ENCODE measurements at places on chromosomes 11 and 22.
A peak's percentile ranks its signal among the peaks of the same experiment; 100 is the strongest.

DNA sequence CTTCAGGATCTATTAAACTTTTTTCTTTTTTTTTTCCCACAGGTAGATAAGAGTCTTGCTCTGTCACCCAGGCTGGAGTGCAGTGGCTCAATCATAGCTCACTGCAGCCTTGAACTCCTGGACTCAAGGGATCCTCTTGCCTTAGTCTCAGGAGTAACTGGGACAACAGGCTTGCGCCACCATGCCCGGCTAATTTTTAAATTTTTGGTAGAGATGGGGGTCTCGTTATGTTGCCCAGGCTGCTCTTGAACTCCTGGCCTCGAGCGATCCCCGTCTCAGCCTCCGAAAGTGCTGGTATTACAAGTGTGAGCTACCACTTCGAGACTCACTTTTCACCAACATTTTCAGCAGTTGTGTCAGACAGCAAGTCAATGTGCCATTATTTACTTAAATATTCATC, 962 bp downstream of the SIRT3 start:
- ATAC-seq: no peak

GRCh38 chr11:41532413-41532812, 73.0 kb upstream of the LRRC4C start:
- no peak for ATAC-seq

DNA sequence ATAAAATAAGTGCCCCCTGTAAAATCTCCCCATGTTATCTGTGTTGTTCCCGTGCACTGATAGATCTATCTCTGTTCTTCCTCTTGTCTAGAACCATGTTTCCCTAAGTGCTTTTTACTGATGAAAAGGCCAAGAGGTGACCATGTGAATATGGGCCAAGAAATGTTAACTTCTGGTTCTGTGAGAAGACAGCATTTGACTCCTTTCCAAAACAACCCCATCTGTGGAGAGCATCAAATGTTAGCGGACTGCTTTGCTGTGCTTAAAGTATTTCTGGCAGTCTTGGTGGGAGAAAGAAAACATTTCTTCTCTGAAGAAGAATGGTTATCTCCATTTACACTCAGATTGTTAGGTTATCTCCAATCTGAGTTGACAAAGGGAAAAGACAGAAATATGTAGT, 58.6 kb upstream of the GUCY1A2 start:
- ATAC-seq: no peak

DNA sequence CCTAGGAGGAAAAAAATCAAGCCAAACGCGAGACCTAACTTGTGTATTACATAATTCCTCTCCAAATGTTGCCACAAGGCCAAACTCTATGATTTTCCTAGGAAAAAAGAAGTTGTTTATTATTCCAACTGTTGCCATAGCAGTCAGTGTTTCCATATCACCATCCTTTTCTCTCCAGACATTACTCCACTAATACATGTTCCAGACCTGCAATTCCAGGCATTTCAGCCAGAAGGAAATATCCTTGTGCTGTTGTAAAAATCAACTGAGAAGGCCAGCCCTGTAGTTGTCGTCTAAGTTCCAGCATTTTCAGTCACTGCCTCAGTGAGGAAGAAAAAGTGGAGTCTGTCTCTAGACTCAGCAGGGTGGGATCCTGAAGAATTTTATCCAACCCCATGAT, 33.1 kb upstream of the PAMR1 start:
- no peak for ATAC-seq

GRCh38 chr11:108697872-108698473, 33.1 kb downstream of the DDX10 start:
- peak; percentile 98 for ATAC-seq

DNA sequence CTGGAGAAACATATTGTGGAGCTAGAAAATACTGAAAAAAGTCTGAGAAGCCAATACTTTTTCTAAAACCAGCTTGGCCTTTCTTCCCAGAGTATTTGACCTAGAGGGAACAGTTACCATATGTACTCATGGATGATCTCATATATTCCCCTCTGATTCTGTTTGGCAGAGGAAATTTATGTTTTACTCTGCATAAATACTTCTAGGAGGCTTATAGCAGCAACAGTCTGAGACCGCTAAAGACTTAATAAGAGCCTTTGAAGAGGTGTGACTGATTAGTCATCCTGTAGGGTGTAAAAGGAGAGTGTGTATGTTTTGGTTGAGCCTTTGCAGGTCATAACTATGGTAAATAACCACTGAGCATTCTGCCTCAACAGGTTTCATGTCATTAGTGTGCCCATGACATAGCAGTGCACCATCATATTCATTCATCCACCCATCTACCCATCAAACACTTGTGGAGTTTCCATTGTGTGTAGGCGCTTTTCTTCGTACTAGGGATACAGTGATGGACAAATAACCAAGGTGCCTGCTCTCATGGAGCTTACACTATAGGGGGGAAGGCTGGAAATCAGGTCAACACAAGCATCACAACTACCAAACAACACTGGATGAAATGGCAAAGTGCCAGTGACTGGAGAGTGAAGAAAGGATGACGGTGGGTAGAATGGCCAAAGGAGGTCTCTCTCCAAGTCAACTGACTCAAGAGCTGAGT, 44.5 kb downstream of the TRAF6 start:
- no peak for ATAC-seq

DNA sequence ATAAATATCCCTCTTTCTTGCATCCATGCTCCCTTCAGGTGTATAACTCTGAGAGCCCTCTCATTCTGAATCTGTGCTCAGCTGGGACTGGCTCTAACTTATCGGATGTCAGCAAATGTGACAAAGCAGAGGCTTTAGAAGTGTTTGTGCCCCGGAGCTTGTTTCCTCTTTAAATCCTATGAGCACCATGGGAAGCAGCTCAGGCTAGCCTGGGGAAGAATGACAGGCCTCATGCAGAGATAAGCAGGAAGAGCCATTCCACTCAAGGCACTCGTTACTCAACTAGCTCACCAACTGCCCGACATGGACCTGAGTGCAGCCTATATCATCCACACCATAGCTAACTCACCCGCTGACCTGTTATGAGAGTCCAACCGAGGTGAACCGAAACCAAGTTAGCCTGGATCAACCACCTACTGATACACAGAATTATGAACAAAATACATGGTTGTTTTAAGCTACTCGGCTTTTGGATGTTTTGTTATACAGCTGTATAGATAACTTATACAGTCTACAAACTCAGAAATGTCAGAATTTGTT, 990.7 kb downstream of the NTM start:
- ATAC-seq: no peak

- no peak for ATAC-seq
These were observed 115.4 kb downstream of the METTL15 start for GRCh38 chr11:28223577-28223976.

- no peak for ATAC-seq
These were observed 124.6 kb upstream of the BLID start for GRCh38 chr11:122240638-122241037.

- no peak for ATAC-seq
These were observed 8.3 kb downstream of the TBC1D22A start for GRCh38 chr22:46770726-46771125.

DNA sequence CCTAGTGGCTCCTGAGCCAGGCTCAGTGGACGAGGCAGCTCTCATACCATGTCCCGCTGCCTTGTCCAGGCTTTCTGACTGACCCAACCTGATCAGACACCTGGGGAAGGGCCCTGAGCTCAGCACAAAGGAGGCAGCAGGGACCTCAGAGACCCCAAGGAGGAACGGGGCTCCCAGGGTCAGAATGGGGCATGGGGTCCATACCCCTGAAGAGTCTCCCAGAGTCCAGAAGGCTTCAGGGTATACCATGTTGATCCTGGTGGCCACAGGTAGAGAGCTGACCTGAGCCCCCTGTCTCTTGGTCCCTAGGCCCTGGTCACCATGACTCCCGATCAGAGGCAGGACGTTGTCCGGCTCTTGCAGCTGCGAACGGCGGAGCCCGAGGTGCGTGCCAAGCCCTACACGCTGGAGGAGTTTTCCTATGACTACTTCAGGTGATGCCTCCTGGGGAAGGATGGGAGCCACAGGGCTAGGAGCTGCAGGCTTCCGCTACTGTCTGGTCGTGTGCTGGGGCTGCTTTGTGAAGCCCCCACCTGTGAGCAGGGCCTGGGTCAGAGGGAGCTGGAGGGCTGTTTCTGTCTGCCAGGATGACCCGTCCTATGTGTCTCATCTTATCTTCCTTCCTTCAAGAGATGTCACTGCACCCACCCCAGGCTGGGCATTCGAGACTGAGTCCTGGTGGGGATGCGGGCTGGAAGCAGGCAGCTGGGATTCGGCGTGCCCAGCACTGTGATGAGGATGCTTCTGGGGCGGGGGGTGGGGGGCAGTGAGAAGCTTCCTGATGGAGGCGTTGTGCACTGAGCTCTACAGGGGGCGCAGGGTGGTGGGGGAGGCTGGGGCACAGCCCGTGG, 74.2 kb downstream of the MYO7A start:
- ATAC-seq: no peak

- peak; percentile 76 for ATAC-seq
These were observed 64.1 kb downstream of the PPP6R3 start for GRCh38 chr11:68524681-68525080.

- peak; percentile 92 for ATAC-seq
These were observed 83.0 kb downstream of the ABTB2 start for GRCh38 chr11:34274712-34275398.

DNA sequence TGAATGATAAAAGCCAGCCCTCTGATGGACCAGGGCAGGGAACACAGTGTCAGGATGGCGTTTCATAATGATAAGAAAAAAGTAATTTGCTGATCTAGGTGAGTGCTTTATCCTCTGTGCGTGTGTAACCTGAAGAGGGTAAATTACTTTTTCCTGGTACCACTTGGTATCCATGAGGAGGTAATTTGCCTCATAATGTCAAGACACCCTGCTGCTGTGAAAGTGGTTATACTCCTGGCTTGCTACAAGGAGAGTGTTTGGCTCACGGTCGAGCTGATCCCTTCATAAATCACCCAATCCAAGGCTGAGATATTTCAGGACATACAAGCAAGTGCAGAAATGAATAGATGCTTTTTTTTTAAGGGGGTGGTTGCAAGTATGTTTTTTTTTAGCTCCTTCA, 207.2 kb upstream of the PGR start:
- no peak for ATAC-seq

- ATAC-seq: no peak
These were observed 31.2 kb upstream of the SMIM35 start for GRCh38 chr11:118117790-118118601.

- no peak for ATAC-seq
These were observed at the start of gene WNT7B for GRCh38 chr22:45977003-45977411. TSS of gene WNT7B (minus strand) at chr22:45977162. CDS start at chr22:45976754, 408 bp downstream.

DNA sequence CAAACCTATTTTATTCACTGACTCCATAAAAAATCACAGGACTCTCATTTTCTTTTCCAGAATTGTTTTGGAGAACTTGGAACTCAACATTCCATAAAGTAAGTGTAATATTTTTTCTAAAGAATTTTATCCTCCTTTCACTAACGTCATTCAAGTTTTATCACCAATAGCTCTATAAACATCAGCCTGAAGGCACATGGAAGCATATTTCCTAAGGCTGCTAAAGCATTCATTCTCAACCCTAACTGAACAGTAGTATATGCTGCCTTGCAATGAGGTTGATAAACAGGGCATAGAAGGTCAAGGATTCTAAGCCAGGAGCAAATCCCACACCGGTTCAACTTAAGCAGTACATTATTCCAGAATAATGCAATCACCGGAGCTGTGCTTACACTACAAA, 273.9 kb downstream of the RAB38 start:
- no peak for ATAC-seq

DNA sequence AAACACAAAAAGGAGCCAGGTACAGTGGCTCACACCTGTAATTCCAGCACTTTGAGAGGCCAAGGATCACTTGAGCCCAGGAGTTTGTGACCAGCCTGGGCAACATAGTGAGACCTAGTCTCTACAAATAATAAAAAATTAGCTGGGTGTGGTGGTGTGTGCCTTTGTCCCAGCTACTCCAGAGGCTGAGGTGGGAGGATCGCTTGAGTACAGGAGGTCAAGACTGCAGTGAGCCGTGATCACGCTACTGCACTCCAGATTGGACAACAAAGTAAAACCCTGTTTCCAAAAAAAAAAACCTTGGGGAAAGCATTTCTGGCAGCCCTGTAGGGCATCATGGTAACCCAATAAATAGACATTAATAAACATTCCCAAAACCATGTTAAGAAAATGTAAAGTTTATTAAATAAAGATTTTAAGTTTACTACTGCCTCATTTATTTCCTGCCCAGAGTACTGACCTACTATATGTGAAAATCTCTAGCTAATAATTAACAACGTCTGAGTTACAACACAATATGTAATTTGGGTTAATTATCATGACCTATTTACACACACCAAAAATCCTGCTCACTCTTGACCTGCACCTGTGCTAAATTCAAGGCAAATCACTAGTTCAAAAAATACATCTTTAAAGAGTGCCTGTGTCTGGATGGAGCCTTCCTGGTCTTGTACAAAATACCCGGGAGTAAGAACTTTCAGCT, 8.4 kb downstream of the EEF1G start:
- ATAC-seq: no peak

- no peak for ATAC-seq
These were observed 28.6 kb upstream of the AMPD3 start for GRCh38 chr11:10426475-10426874.

GRCh38 chr11:115049796-115050195, 371.5 kb downstream of the NXPE2 start:
- ATAC-seq: no peak

GRCh38 chr22:24483976-24484545, 11.1 kb upstream of the UPB1 start:
- ATAC-seq: no peak

DNA sequence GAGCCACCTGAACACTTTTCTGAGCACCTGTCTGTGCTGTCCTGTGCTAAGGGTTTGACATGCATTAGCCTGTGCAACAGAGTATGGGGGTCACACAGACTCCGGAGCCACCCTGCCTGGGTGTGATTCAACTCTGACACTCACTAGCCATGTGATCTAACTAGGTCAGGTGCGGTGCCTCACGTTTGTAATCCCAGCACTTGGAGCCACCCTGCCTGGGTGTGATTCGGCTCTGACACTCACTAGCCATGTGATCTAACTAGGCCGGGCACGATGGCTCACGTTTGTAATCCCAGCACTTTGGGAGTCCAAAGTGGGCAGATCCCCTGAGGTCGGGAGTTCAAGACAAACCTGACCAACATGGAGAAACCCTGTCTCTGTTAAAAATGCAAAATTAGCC, 11.4 kb downstream of the UBE2L6 start:
- ATAC-seq: no peak

DNA sequence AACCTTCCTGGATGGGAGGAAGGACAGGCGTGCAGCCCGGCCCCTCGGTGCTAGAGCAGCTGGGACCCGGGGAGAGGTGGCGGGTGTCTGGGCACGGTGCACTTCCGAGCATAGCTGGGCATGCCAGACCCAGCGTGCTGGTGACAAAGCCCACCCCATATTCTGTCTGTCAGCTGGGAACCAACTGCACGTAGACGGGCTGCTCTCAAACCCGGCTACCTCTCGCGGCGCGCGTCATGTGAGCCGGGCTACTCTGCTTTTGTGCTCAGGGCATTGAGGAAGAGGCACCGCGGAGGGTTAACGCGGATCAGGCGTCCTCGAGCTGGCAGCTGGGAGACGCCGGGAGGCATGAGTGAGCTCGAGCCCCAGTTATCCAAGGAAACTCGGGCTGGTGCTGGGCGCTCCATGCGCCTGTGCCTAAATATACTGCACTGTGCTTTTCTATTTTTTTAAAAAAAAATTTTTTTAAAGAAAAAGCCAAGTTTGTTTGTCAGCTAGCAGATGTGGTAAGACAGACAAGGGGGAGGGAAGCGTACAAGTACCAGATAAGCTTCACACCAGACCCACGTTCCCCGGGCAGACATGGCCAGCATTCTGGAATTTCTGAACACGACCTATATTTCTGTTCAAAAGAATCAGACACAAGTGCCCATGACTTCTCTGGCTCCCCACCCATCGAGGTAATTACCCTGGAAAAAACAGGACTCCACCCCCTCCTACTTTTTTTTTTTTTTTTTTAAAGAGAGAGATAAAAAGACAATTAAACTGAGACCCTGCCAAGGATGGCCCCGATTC, 425.6 kb downstream of the SHANK2 start:
- ATAC-seq: no peak

- ATAC-seq: no peak
These were observed 4.5 kb downstream of the TTC9C start for GRCh38 chr11:62732830-62733229.

Data from SK-N-SH treated with all-trans-retinoic acid at 6 μM for 48 hours (cell line).